Non-pigmented ciliary epithelial cell (primary cell): ENCODE measurements at places on chromosomes 11 and 22.
A peak's percentile ranks its signal among the peaks of the same experiment; 100 is the strongest.

DNA sequence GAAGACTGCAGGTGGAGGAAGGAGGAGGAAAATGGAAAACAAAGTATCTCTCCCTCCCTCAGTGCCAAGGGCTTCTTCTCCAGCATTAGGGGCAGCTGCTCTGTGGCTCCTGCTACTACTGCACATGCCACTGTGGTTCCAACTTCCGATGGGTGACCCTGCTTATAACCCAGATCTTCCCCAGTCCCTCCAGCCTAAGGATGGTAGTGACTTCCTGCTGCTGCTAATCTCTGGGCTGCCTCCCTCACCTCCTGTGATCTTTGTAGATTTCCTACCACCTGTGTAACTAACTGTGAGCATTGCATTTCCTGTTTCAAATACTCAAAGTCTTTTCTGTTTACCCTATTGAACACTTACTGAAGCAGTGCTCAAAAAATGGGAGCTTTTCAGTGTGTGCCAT lies 28.7 kb upstream of the TRPC6 start:
- DNase-seq = no peak

- DNase-seq = no peak
Observed at GRCh38 chr11:20647976-20648565, 21.3 kb upstream of the NELL1 start.

GRCh38 chr11:11155962-11156815 lies 196.9 kb downstream of the CSNK2A3 start:
- no peak for DNase-seq

- DNase-seq = no peak
Observed at GRCh38 chr22:35071784-35072183, 5.8 kb downstream of the ISX start.

GRCh38 chr22:50547263-50547985 lies 1.7 kb downstream of the KLHDC7B start:
- DNase-seq = no peak

GRCh38 chr11:68806931-68807844 lies 34.5 kb downstream of the CPT1A start:
- DNase-seq = peak; percentile 27

GRCh38 chr22:27795053-27795452 lies 6.5 kb downstream of the MN1 start:
- DNase-seq = no peak

DNA sequence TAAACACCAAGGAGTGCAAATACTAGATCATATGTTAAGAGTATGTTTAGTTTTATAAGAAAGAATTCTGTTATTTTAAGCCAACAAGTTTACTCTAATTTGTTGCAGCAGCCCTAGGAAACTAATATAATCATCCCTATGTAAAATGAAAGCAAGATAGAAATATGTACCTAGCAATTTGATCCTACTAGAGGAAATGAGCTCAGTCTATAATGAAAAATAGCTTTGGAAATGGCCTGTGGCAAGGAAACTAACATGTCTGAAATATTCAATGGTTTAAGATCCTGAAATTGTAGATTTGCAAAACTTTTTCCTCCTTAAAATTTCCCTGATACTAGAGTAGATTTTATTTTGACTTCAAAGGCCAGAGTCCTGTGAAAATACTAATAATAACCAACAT lies 112.7 kb upstream of the SLC5A12 start:
- DNase-seq = no peak

GRCh38 chr22:19755722-19756287 lies 4.8 kb upstream of the TBX1 start:
- no peak for DNase-seq

- DNase-seq = no peak
Observed at GRCh38 chr22:23045461-23045860, 24.9 kb upstream of the GNAZ start.

DNA sequence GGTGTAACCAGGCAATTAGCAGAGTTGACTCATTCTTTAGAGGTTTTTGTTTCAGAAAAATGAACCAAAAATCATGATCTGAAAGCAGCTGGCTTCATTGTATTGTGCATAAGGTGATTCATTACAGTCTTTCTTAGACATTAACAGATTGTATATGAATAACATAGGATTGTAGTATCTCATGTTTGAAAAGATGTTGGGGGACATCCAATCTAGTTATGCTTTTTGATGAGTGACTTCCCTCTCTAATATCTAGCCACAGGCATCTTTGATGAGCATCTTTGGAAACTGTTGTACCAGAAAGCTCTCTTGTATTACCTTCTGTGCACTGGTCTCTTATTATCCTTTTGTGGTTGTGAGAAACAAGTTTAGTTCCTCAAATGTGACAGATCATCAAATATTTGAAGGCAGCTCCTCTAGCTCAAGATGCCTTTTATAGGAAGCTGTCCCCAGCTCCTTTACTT lies 8.3 kb downstream of the GRK3 start:
- no peak for DNase-seq

GRCh38 chr11:96680211-96681018 lies 290.6 kb downstream of the JRKL start:
- no peak for DNase-seq

DNA sequence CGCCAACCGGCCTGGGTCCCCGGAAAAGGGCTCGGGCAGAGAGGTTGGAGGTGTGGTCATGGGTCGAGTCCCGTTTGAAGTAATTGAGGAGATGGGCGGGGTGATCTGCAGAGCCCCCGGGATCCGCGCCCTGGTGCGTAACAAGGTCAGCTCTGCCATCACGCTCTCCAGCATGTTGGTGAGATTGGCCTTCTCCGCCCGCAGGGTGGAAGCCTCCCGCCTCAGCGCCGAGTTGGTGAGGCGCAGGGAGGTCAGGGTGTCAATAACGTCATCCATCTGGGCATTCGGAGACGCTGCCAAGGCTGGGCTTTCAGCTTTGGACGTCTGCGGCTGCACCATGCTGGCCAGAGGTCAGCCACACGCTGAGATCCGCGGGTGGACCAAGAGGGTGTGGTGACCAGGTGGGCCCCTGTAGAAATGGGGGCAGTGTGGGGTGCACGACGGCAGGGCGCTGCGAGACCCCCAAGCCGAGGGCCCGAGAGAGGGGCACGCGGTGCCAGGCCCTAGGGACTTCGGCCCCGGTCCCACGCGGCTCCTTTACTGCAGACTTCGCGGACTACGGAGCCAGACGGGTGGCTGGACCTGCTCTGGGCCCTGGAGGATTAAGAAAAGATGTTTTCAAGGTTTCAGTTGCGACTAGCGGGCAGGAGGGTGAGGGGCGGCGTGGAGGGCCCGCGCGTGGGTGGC lies 672 bp downstream of the RTL6 start:
- DNase-seq = no peak

DNA sequence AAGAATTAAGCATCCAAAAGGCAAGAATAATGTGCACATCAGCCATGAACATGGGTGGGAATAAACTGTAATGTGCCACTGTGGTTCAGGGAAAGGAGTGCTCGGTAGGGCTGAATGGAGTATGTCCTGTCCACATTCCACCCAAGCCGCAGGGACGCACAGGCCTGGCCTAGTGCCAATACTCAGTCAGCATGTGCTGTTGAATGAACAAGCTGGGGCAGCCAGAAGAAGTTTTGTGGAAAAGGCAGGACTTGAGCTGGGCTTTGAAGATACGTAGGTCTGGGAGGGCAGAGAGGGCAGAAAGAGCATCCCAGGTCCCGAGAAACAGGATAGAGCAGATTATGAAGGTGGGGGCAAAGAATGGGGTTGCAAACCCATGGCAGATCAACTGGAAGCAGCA lies 60.0 kb upstream of the PLET1 start:
- DNase-seq = peak; percentile 77

DNA sequence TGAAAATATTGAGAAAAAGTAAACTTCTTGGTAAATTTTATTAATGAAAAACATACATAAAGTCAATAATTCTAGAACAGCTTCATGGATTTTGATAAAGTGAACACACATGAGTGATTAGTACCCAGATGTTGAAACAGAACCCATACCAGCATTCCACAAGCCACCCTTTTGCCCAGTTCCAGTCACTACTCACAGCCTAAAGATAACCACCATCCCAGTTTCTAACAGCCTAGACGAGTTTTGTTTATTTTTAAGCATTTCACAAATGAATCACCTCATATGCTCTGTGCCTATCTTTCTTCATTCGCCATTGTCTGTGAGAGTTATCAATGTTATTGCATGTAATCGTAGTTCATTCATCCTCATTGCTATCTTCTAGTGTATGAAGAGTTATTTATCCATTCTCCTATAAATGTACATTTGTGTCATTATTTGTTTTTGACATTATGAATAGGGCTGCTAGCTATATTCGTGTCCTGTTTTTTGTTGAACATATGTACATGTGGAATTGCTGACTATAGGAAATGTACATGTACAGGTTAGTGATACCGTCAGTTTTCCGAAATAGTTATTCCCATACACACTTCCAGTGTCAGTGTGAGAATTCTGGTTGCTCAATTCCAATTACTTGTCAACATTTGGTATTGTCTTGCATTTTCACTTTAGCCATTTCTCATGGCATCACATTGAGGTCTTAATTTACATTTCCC lies 44.5 kb upstream of the TEAD1 start:
- peak; percentile 49 for DNase-seq

GRCh38 chr11:26478710-26479109 lies 93.4 kb downstream of the MUC15 start:
- no peak for DNase-seq

DNA sequence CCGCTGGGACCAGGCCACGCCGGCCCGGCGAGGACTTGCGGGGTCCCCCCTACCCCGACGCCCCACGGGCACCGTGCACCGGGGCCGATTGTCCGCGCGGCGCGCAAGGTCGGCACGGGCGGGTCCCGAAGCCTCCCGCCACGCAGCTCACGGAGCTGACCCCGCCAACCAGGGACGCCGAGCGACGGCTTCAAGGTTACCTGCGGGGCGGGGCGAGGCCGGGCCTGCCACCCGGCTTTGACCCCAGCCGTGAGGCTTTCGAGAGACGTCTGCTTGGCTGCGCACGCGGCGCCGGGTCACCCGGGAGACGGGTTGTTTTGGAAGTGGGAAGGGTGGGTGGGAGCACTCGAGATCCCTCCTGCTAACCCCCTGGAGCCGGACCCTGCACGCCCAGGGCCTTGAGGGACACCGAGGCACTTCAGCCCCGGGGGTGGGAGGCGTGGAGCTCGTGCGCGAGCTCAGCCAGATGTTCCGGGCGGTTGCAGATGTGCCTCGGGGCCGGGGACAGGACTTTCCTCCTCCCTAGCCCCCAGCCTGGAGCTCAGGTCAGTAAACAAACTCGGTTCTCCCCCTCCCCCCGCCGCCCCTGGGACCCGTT lies 3.2 kb upstream of the WNT11 start:
- no peak for DNase-seq

DNA sequence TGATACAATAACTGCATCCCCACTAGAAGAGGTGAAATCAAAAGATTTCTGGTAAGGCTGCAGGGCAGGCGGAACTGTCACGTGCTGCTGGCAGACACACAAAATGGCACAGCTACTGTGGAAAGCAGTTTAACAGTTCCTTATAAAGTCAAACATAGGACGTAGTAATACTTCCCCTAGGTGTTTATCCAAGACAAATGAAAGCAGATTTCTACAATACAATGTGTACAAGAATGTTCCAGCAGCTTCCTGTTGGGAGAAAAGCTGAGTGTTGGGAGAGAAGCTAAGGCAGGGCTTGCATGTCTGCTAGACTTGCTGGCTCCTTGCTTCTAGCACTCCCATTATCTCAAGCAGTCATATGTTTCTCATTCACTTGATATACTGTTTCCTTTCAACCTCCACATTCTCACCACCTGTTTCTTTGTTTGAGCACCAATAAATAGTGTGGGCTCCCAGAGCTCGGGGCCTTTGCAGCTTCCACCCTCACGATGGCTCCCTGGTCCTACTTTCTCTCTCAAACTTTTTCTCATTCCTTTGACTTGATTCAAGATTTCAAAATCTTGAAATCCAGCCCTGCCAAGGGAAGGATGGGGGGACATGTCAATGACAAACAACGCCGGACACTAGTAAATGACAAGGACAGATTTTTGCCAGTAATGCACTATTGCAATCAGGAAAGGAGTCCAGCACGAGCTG lies 21.2 kb upstream of the IL17RA start:
- DNase-seq = no peak

DNA sequence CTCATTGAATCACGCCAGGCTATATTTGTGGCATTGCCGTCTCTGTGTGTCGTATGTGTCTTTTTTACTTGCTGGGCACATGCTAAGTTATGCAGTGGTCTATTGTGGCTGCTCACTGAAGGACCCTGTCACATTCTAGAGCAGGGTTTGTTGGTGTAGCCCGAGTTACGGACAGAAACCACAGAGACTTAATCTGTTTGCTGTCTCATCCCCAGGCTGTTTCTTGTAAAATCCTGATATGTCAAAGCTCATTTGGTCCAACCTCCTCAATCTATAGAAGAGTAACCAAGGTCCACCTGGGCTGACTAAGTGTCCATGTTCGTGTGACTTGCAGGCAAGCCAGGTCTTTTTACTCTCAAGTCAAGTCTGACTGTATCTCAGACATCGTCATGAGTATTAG lies 5.0 kb downstream of the DPF2 start:
- DNase-seq = no peak

GRCh38 chr11:109849946-109850345 lies 243.2 kb upstream of the ZC3H12C start:
- DNase-seq = no peak

GRCh38 chr11:115360186-115360824 lies 143.9 kb downstream of the CADM1 start:
- DNase-seq = no peak

DNA sequence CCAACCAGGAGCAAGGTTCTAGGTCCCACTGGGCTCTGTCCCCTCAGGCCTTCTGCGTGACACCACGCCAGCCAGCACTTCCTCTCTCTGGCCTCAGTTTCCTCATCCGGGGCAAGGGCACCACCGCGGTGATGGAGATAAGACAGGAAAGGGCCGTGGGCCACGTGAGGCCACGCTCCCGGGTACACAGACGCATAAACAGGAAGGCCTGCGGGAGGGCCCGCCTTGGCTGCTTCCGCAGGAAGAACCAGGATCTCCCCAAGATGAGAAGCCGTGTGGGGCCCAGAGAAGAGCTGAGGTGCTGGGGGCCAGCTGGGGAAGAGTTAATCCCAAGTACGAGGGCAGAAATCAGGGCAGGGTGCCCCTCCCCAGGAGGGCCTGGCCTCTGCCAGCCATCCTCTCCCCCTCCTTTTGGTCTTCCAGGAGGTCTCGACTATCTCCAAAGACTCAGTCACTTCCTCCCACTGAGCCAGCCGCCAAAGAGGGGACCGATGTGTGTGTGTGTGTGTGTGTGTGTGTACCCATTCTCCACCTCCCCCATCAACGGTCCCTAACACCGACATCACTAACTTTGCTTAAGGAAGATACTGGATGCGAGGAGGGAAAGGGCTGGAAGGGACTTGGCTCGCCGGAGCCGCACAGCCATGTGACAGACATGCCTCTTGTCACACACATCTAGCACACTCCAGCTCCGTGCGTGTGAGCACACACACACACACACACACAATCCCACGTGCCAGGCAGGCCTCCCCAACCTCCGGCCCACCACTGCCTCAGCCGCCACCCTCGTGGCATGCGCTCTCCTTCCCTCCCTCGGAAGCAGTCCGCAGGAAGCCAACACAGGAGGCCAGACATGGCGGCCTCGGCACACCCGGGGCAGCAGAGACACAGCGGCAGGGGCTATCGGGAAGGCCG lies 1.4 kb downstream of the MFNG start:
- DNase-seq = no peak

- no peak for DNase-seq
Observed at GRCh38 chr11:75051043-75051442, 45.6 kb downstream of the OR2AT4 start.

GRCh38 chr11:7610393-7610792 lies 62.9 kb downstream of the CYB5R2 start:
- DNase-seq = no peak
